ENCODE measurements at places on chromosomes 7 and 10. TPM values are rescaled to one million over a fixed set of nuclear protein-coding genes. Genes with fewer than 3 reads are reported as not detected.

The ATRNL1 gene
- 0.78 TPM for total RNA-seq

The HHEX gene
- total RNA-seq, result 12.5 TPM

The SMO gene
- 13.8 TPM for total RNA-seq

The MMRN2 gene
- 1.2 TPM for total RNA-seq

The FOXP2 gene
- total RNA-seq, result not detected

The LRCH4 gene
- total RNA-seq, result 8.9 TPM

The AKR1D1 gene
- total RNA-seq, result not detected

The SEMA3C gene
- 58.4 TPM for total RNA-seq

The CRHR2 gene
- not detected for total RNA-seq

The OIT3 gene
- total RNA-seq, result not detected

The CFAP69 gene
- total RNA-seq, result 1.8 TPM

The TET1 gene
- 0.52 TPM for total RNA-seq

The CALHM3 gene
- 0.38 TPM for total RNA-seq

The MMS19 gene
- total RNA-seq, result 43.4 TPM

The AMZ1 gene
- not detected for total RNA-seq

The ARHGAP12 gene
- total RNA-seq, result 27.0 TPM

The CYTH3 gene
- total RNA-seq, result 19.4 TPM

The FGFR2 gene
- total RNA-seq, result 1.0 TPM

The TWIST1 gene
- 3.2 TPM for total RNA-seq

The COBL gene
- total RNA-seq, result 4.7 TPM

The C10orf67 gene
- 0.11 TPM for total RNA-seq

The FAM24B gene
- 12.9 TPM for total RNA-seq

The AGMO gene
- total RNA-seq, result 0.72 TPM

The HABP2 gene
- 0.09 TPM for total RNA-seq

The MYO1G gene
- 0.07 TPM for total RNA-seq

The PHF14 gene
- total RNA-seq, result 20.7 TPM

The ZNF438 gene
- total RNA-seq, result 1.6 TPM

The RNF148 gene
- not detected for total RNA-seq

The EIF5AL1 gene
- total RNA-seq, result 3.1 TPM

The OPN4 gene
- total RNA-seq, result not detected

The NKX2-3 gene
- total RNA-seq, result 0.07 TPM

The TDRD1 gene
- not detected for total RNA-seq

The HTR5A gene
- not detected for total RNA-seq

The PCDH15 gene
- not detected for total RNA-seq

The OR2A7 gene
- total RNA-seq, result not detected

All from A549 treated with RU486 at 1 μM for 4 hours (cell line).